ENCODE measurements at places on chromosomes 12 and 14.

DNA sequence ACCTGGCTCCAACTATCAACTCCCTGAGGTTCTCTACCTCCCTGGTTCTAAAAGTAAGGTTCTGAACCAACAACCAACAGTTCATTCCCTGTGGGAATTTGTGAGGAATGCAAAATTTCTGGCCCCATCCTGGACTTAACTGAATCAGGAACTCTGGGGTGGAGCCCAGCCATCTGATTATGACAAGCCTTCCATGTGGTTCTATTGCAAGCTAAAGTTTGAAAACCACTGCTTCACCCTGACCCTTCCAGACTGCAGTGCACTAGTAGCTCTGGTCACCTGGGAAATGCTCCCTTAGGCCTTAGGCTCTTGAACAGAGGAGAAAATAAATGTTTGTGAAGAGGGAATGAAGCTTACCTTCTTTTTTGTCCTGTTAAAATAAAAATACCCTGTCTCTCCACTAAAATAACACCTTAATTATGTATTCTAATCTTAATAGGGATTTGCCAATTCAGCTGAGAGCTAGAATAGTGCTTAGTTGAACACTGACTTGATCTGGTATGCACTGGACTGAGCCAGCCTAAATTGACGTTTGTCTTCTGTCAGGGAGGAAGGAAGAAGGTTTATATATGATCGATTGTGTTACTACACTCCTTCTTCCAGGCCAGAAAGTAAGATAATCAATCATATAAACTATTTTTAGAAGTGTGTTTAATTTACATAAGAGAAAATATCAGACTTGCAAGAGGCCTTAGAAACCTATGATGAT lies 39.1 kb upstream of the DDHD1 start:
- DNase-seq, result no peak

GRCh38 chr14:95304342-95304741 lies 15.4 kb downstream of the CLMN start:
- DNase-seq, result no peak

- DNase-seq, result no peak
Observed at GRCh38 chr12:40158592-40159111, 52.8 kb upstream of the SLC2A13 start.

GRCh38 chr12:12365446-12365802 lies 8.5 kb downstream of the BORCS5 start:
- DNase-seq, result no peak

DNA sequence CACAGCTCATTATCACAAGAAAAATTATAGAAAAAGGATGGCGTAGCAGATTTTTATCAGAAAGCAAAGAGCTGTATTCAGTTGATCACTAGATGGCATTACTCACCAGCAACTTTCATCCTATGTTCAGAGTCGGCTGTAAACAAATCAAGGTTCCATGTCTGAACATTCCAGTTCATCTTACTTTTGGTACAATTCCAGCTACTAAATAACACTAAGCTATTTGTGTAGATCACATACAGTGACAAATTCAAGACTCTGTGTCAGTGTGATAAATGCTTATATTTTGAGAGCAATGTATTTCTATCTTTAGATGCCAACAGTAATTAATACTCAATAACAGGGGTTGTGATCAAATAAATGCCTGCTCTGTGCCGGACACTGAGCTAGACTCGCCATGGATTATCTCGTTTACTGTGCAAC lies 30.1 kb downstream of the NRDE2 start:
- no peak for DNase-seq

DNA sequence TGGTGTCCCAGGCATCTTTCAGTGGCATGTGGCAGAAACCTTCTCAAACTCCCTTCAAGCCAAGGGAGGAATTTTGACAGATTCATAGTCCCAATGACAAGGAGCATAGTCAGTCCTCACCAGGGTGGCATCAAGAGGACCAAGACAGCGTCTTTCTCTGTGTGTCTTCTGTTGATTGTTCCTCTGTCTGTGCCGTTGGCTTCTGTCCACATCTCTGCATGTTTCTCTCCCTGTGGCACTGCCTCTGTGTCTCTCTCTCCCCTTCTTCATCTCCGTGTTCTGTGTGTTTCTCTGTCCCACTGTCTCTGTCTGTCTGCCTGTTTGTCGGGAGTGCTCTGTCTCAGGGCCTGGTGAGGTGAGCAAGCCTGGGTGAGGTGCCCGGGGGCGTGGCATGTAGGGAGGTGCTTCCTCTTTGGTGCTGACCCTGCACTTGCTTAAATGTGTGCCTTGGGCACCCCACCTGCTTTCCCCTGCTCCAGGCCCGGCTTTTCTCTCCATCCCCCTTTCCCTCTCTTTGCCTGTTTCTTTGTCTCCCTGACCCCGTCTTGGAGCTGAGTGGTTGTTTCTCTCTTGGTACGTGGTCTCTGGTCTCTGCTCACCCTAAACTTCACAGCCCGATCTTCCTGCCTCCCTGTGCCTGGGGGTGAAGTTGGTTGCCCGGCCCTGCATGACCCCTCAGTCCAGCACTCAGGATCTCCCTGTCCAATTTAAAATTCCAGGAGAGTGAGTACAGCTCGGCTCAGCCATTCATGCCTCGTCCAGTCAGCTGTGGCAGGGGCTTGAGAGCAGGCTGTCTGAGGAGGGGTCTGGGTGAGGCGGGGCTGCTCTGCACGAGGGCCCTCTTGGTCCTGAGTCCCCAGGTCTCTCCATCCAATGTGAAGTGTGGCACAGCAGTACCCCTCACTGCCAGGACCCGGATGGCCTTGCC lies 28.5 kb downstream of the JDP2 start:
- no peak for DNase-seq

DNA sequence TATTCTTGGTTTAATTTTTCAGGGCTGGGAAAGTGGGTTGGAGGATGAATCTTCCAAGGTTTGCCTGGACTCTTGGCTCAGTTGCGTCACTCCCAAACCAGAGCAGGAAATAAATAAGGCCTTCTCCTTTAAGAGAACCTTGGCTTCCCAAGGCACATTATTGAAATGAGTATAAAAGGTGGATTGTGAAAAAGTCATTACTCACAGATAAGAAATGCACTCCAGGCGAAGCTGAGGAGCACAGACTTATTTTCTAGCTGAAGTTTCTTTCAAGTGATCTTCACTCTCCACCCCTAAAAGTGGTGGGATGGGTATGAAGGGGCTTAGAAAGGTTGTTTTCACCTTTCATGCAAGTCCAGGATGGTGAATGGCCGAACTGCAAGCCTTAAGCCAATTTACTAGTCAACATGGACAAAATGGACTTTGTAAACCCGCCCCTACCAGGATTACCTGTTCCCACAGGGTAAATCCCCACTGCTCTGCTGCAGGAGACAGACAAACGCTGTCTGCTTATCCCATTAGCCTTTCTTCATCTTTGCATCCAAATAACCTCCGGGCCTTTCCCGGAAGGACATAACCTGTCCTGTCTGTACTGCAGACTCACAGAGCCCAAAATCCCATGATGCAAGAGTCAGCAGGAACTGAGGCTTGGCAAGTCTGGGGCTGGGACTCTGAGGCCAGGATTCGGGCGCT lies 207.6 kb downstream of the BCL11B start:
- no peak for DNase-seq

- DNase-seq, result no peak
Observed at GRCh38 chr12:129103231-129103630, 250.0 kb downstream of the GLT1D1 start.

GRCh38 chr12:51534216-51535074 lies 56.6 kb upstream of the SCN8A start:
- DNase-seq, result no peak

DNA sequence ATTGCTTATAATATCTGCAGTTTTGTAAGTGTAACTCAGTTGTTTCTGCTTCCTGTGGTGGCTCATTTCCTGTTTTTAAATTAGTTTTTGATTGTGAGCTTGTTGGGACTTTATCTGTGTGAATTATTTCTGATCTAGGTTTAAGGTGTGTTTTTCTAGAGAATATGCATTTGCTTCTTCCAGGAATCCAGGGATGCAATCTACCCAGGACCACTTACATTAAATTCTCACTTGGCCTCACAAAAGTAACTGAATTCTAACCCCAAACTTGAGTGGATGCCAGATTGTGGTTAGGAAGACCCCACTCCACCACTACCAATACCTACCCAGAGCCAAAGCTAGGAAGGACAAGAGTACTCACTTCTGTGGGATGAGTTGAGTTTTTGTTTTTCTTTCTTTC lies 11.9 kb downstream of the STYX start:
- peak; percentile 73 for DNase-seq

DNA sequence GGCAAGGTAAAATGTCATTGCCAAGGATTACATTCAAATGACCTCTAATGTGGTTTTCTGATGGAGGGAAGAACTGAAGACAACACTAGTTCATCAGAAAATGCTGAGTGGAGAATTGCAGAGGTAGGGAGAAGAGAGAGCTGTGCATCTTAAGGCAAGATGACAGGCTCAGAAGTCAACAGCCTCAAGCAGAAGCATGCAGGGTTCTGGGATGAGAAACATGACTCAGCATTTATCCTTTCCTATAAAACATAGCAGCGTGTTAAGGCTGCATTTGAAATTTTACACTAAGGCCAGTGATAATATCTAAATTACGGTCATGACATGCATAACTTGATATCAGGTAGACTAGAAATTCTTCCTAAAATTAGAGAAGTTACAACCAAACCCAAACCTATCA lies 53.7 kb upstream of the DYRK2 start:
- no peak for DNase-seq

DNA sequence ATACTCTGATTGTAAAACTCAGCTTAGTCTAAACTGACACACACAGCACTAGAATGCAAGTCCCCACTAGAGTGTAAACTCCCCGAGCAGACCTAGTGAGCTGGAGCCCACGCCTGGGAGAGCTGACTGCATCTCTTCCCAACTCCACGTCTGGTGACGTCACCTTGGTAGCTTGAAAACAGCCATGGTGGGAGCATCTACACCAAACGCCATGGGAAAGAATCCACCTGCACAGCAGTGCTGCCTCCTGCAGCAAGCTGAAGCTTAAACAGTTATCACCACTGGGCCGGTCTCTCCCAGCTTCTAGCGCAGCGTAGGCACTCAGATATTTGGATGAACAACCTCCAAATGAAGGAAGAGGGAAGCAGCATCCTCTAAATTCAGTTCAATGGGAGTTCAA lies 4.3 kb upstream of the PAPLN start:
- DNase-seq, result no peak

- DNase-seq, result no peak
Observed at GRCh38 chr14:37587131-37587803, 7.8 kb downstream of the FOXA1 start.

DNA sequence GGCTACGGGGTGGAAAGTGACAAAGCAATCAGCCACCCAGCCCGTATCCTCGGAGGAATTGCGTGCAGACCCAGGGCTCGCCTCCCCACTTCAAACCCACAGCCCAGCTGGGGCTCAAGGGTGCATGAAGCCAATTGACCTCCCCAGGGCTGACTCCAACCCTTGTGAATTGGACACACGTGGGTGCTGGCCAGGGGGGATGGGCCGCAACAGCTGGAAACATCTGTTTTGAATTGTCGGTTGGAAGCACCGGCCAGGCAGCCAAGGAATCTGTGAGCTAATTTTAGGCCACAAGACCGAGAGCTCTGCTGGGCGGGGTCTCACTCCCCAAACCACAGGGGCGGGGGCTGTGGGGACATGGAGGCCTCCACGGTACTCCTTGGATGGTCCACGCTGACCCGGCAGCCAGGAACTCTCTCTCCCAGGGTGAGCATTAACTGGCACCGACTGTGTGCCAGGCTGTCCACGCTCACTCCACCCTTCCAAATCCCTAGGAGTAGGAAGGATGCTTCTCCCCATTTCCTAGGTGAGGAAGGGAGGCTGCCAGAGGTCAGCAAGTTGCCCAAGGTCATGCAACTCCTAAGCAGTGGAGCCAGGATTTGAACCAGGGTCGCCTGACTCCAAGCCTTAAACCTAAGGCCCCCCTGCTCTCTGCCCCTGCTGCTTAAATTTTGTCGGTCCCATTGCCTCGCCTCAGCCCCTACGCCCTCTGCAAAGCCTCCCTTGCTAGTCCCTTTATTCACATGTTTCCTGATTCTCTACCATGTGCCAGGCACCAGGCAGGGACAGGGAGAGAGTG lies 11.9 kb upstream of the TMEM119 start:
- DNase-seq, result no peak

- DNase-seq, result no peak
Observed at GRCh38 chr12:69102856-69103255, 136.5 kb upstream of the CPSF6 start.

DNA sequence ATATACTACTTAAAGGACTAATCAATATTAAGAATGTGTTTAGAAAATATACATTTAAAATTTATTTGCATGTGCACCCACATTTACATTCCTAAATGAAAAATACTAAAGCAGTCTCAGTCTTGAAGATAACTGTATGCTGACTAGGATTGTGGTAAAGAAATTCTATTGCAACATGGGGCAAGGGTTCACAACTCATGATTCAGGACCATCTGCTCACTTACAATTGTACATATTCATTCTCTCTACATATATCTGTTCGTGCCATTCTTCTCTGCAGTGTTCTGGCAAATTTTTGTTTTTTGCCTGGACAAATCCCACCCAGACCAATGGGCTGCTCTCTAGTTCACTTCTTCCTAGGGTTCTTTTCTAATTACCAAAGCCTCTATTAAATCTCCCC lies 417.2 kb upstream of the NOVA1 start:
- DNase-seq, result no peak

DNA sequence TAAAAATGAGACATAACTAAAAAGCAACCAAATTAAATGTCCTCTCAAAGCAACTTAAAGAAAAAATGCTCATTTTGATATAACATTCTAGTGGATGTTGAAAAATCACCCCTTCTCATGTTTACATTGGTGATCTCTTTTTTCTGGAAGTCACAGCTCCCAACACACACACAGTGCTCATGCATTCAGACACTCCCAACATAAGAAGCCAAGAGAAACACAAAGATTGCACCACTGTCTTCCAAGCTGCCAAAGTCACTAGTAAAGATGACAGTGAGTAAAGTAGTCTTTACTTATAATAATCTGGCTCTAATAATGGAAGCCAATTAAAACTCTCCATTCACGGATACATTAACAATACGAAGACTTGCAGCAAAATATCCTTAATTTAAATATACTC lies 218.4 kb downstream of the NTF3 start:
- DNase-seq, result no peak

DNA sequence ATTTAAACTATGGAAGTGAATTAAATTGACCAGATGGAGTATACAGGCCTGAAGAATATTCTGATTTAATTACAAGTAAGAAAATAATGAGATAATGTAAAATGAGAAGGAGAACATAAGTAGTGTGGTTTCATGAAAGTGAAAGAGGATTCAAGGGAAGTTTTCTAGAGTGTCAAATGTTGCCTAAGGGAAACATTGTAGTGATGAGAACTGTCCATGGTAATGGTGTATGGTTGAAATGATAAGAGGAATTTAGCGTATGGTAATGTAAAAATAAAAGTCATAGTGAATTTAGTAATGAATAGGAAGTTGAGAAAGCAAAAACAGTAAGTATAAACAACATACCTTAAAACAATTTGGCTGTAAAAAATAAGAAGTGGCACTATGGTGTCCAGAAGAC lies 1954.6 kb upstream of the FLRT2 start:
- DNase-seq, result no peak
